Esophagus squamous epithelium (tissue), 5 donors: ENCODE measurements at places on chromosomes 2 and 18.

DNA sequence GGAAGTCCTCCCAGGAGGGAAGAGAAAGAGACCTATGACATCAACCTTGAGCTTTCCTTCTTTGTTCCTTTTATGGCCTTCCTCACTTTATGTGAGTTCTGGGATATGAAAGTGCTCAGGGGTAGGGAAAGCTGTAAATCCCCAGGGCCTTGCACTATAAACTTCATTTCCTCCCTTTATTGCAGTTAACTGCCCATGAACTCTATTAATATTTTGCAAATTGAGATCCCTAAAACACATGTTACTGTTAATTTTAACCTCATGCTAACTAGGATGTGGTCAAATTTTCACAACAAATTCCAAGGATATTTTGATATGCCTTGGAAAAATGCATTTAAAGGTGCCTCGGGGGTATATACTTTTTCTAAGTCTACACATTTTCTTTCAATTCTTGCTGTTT lies 359.9 kb downstream of the OSR1 start:
- no peak for DNase-seq

DNA sequence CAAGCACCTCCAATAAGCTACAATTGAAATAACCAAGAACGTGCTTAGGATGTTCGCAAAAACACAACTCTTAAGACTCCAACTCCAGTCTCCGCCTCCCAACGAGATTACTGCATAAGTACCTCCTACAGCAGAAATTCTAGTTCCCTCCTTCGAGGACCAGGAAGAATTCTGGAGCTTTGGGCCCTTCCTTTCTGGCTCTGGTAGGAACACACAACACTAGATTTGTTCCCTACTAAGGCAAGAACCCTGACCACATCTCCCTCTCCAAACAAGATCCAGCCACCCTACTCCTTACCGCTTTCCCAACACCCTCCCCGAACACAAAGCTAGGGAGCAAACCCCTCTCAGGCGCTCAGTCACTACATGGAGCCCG lies 721 bp downstream of the ADAM17 start:
- no peak for DNase-seq

DNA sequence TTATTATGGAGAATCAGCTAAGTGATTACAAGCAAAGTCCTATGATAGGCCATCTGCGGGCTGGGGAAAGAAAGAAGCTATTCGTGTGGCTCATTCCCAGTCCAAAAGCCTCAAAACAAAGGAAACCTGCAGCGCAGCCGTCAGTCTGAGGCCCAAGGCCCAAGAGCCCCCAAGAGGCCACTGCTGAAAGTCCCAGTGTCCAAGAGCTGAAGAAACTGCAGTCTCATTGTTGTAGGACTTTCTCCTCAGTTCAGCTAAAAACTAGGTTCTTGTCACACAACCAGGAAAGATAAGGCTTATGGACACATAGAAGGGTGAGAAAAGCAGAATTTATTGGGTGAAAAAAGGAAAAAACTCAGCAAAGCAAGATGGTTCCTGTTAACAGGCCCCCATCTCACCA lies 143.2 kb downstream of the RHBDD1 start:
- no peak for DNase-seq

- DNase-seq, result no peak
Measured at GRCh38 chr2:88626171-88627054, 851 bp downstream of the EIF2AK3 start.

GRCh38 chr2:201798252-201798913 lies 8.0 kb upstream of the CDK15 start:
- DNase-seq, result no peak

- DNase-seq, result no peak
Measured at GRCh38 chr18:26746826-26747475, 118.6 kb downstream of the AQP4 start.

- no peak for DNase-seq
Measured at GRCh38 chr2:215613280-215613679, 177.4 kb upstream of the FN1 start.

GRCh38 chr2:240986787-240987411 lies 11.5 kb upstream of the SNED1 start:
- DNase-seq, result no peak

DNA sequence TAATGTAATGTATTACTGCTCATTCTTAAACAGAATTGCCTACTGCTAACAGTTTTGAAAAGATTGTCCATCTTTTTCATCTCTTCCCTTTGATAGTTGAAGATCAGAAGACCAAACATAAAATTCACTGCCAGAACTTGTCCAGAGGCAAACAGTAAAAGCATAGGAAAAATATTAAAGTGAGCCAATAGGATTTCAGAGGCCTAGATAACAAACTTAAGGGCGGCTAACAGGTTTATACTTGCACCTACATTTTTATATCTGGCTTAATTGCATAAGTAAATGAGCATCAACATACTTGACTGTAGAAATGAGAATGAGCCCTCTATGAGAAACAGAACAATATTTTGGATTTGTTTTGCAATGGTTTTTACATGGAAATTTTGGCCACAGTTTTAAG lies 30.3 kb downstream of the ZC3H15 start:
- no peak for DNase-seq

- DNase-seq, result no peak
Measured at GRCh38 chr2:205739620-205740019, 57.3 kb downstream of the NRP2 start.

DNA sequence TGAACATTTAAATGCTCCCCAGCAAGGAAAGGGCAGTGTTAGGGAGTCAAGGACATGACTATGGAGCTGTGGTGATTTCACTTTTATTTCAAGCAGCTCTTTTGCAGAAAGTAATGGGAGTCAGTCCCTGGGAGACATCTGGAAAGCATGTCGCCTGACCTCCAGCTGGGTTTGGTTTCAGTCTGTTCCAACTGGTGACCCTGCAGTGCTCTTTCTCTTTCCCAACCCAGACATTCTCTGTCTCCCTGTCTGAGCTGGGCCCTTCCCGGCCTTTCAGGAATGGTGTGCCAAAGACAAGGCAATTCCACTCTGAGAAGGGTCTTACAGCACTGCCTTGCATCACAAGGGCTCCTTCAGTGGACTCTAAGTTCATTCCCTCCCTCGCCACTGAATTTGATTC lies 323.2 kb downstream of the OSR1 start:
- DNase-seq, result no peak

GRCh38 chr2:239290618-239291474 lies 110.0 kb downstream of the HDAC4 start:
- no peak for DNase-seq

- DNase-seq, result no peak
Measured at GRCh38 chr18:48656582-48656981, 117.8 kb downstream of the CTIF start.

DNA sequence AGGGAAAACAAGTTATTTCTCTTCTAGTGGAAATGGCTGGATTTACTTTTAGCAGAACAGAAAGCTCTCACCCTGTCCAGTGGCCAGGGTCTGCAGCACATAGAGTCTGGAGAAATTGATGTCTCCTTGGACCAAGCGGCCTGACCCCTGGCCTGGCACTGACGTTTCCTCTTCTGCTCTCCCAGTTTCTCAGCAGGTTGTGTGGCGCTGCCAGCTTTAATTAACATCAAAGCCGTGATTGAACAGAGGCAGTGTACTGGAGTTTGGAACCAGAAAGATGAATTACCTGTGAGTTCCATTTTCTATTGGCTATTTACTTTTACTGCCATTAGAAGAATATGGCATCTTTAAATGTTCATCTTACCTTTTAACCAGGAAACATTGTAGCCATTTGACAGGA lies 20.9 kb downstream of the CD8A start:
- DNase-seq, result no peak

DNA sequence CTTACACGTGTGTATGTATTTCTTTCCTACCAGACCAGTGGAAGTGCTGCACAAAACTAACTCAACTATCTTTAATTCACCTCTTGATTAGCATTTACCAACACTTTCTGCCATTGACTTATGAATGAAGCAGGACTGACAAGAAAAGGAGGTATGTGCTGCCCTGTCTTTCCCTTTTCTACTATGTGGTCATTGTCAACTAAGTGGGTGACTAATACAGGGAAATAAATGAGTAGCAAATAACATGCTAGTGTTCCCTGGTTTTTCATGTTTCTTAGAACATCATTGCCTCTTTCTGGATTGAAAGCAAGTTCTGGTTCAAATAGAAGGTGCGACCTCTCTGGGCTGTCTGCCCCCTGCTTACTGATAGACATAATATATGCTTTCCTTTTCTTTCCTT lies 58.0 kb downstream of the LINC00305 start:
- no peak for DNase-seq

GRCh38 chr2:224017957-224018356 lies 21.1 kb downstream of the SERPINE2 start:
- DNase-seq, result no peak

DNA sequence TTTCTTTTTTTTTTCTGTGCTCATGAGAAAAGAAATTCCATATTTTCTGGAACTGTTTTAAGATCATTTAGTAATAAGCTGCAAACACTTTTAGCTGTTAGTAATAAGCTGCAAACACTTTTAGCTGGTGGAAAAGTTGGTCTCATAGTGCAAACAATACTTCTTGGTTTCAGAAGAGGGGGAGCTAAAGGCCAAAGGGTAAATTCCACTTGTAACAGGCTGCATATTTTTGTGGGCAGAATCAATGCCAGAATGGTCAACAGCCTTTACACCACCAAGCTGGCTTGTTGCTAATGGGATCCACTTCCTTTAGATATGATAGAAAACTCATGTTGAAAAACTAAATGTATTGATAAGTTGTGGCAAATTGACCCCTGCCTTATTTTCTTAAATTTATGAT lies 356.8 kb downstream of the NR4A2 start:
- DNase-seq, result no peak

DNA sequence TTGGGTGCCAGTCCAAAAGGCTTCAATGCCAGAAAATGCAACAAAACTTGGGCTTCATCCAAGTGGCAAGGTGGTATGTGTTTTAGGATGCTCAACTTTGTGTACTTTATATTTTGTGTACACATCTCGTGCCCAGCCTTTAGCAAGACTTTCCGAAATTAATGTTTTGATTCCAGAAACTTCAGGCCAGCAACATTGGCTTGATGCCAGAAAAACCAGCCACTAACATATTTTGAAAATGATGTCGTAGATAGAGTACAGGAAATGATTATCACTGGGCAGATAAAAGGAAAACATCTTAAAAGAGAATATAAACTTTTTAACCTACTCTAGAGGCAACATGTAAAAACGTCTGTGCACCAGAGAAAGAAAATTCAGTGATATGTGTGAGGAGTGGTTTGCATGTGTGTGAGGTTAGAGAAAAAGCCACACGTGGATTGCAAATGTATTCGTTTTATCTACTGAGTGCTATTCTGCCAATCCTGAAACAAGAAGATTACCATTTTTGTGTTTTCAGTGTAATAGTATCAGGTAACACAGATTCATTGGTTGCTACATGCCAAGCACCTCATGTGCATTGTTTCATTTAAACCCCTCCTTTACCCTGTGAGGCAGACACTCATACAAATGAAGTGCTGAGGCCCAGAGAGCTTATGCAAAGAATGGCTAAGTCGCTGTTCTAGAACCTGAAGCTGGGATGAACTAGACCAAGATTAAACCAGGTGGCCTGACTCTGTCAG lies 264.8 kb downstream of the C1D start:
- DNase-seq, result no peak

DNA sequence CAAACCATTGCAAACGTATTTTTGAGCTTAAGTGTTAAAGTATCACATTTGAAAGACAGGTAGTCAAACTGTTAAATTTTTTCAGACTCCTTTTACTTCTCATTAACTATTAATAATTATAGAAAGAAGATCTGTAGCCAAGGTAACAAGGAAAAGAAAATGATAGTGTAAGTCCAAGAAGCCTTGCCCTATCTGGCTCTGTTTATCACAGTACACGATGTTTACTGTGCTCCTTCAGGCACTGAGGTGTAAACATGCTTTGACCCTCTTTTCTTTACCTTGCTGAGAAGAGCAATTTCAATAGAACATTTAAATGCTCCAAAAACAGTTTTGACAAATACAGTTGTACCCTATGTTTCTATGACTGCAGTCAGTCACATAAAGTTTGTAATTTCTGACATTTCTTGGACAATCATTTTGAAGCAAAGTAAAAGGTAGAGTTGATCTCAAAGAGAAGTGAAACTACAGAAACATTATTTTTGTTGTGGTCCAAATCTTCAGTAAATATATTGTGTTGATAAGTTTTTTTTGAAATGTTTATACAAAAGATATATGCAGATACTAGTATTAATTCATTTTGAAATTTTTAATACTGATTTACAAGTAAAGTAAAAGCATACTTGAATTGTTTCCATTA lies 152.6 kb upstream of the KYNU start:
- DNase-seq, result no peak

DNA sequence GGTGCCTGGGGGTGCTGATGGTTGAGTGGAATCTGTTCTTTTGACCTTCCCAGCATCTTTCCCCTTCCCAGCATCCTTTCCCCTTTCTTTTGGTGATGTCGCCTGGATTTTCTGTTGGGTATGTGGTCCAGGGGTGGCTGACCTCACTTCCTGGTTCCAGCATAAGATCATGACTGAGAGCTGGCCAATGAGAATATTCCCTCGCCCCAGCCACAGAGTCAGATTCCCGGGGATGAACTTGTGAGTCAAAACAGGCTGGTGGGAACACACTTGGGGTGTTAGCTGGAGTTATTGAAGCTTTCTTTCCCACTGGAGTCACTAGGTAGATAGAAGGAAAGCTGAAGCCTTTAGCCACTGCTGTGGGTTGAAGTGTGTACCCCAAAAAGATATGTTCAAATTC lies 28.0 kb upstream of the FOSL2 start:
- no peak for DNase-seq

DNA sequence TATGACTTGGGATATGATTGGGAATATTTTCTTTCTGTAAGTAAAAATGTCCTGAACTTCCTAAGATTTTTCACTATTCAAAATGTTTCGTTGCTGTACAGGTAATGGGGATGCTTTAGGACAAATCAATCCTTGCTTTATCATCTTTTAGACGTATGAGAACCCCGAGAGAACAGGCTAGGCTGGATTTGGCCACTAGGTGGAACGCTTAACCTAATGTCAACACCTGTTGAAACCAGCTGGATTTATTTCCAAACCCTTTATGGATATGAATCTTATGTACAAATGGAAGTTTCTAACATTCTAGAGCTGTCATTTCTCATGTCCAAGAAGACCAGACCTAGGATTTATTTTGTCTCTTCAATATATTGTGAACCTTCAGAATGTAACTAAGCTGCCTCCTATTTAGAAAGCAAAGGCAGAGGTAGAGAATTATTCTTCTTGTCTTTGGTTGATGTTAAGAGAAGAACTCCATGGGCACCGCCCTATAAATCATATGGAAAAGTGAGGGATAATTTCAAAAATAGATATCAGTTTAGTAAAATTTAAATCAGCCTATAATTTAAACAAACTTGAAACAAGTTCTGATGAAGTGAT lies 96.7 kb downstream of the PMAIP1 start:
- DNase-seq, result no peak

DNA sequence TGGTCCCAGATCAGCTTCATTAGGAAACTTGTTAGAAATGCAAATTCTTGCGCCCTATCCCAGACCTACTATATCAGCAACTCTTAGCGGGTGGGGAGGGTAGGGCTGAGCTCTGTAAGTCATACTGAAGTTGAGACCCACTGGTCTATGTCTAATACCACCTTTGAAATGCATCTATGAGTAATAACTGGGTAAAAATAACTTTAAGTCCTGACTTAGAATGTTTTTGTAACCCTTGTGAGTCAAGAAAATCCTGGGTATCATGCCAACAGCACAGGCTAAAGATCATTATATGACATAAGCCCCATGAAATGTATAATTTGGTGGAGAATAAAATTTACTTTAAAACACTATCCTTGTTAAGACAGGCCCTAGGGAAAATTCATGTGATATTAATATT lies 41.4 kb downstream of the PRKD3 start:
- no peak for DNase-seq
